ENCODE measurements at places on chromosomes 12 and 14.

DNA sequence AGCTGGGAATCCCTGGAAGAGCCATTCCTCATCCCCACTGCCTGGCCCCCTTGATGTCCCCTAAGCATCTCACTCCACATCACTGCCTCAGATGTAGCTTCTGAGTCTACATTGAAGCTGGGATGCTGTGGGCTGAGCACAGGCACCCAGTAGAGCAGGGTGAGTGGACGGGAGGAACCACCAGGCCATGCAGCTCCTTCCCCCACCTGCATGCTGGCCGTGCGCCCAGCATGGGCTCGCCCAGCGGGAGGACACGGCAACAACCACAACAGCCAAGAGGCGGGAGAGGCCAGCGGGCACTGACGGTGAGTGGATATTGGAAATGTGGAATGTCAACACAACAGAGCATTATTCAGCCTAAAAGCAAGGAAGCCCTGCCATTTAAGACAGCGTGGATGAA is 310.9 kb downstream of the ADGRD1 start:
- DNase-seq: no peak

- no peak for DNase-seq
Measured at GRCh38 chr14:22699801-22700564, 55.8 kb upstream of the OR6J1 start.

DNA sequence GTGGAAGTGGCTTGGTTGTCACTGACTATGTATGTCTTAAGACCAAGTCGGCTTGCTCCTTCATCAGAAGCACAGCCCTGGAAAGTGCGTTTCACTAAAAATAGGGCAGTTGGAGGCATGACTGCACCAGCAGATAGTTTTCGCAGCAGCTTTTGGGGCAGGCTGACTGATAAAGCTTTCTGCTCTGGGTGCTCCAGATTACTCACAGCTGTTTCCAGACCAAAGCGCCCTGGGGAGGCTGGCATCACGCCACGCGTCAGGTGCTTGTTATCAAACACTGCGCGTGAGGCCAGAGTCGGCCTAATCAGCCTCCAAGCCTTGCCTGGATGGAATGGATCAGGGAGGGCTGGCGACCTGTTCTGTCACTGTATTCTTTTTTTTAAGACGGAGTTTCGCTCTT is 13.3 kb upstream of the LRRC10 start:
- no peak for DNase-seq

DNA sequence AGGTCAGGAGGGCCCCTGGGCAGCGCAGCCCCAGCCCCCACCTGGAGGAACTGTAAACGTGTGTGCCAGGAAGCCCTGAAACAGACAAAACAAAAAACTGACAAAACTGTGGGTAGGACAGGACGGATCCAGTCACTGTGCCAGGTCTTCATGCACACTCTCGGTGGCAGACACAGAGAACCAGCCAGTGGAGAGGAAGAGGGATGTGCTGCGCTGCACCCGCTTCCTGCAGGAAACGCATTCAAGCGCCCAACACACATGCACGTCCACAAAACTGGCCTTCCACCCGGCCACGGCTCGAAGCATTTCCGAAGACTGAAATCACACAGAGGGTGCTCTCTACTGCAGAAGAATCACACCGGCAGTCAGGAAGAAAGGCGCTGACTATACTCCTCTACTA is 16.9 kb downstream of the BRF1 start:
- DNase-seq: no peak

- no peak for DNase-seq
Measured at GRCh38 chr14:95452893-95453712, 63.3 kb downstream of the SYNE3 start.

DNA sequence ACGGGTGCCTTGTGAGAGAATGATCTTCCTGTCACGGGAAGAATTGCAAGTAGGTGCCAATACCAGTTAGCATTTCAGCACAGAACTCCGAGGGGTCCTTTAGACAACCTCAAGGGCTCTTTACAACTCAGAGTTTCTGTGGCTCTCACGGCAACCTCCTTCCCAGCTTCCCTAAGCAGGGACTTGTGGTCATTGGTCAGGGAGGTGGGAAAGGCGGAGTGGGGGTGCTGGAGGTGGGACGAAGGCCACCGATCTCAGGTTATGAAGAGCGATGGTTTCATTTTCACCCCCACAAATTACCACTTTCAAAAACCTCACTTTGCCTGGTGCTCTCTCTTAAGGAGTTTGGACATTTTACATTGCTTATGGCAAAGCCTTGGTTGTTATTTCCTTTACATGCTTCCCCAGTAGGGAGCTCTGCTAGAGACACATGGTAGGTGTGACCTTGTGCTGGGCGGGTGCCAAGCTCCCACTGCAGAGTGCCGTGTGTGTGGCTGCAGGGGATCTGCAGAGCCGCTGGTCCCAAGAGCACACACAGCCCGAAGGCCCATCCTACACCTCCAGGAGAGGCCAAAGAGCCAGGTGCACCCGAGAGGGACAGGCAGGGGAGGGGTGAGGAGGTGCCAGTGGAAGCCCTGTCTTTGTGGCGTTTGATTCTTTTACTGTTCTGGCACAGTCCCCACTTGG is 21.4 kb downstream of the BCL2L14 start:
- DNase-seq: no peak

DNA sequence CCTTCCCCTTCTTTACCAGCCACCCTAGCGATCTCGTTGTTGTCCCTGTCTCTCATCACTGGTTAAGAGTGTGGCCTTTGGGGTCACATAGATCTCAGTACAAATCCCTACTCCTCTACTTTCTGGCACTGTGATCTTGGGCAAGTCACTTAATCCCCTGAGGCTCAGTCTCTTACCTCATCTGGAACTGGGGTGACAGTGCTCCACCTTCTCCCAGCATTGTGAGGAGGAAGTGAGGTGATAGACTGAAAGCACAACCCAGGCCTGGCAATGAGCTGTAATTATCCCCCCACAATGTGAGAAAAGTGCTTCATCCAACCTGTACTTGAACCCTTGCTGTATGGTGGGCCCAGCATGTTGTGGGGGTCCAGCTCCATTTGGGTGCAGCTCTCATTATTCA is 48.0 kb downstream of the IRAK3 start:
- DNase-seq: no peak

- no peak for DNase-seq
Measured at GRCh38 chr12:52916216-52916615, 11.3 kb upstream of the KRT8 start.

DNA sequence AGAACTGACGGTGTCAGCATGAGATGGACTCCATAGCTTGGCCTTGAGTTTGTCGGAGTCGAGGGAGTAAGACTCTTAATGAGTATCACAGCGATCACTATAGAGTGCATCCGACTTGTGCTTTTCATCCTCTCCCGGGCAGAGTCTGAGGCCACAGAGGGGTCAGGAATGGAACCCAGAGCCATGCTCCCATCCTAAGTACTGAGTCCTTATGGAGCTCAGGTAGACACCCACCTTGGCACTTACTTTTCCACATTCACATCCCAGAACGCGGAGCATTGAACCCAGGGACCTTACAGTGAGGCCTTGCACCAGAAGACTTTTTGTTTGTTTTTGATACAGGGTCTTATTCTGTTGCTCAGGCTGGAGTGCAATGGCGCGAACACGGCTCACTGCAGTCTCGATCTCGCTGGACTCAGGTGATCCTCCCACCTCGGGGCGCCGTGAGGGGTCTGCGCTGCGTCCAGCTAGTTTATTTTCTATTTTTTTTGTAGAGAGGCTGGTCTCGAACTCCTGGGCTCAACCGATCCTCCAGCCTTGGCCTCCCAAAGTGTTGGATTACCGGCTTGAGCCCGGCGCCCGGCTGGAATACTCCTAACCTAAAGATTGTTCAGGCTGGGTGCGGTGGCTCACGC is 719 bp upstream of the SRSF9 start:
- DNase-seq: no peak

DNA sequence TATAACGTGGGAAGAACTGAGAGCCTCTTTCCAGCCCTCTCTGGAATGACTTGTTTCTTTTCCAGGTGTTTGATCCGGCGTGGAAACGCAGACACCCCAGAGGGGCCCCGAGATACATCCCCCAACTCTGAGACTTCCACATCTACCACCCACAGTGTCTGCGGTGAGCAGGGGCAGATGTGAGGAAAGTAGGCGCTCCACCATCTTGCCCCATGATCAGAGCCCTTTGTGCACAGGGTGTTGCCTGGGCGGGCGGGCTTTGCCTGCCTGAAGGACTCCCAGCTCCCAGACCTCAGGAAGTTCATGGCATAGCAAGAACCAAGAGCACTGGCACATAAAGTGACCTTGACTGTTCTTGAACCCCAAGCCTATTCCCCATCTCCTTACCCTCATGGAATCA is 2.8 kb downstream of the CARMIL3 start:
- DNase-seq: no peak

GRCh38 chr12:104569346-104570173 is 112.8 kb downstream of the CHST11 start:
- DNase-seq: peak; percentile 37

- DNase-seq: no peak
Measured at GRCh38 chr14:72559669-72560255, 334.1 kb downstream of the DPF3 start.

DNA sequence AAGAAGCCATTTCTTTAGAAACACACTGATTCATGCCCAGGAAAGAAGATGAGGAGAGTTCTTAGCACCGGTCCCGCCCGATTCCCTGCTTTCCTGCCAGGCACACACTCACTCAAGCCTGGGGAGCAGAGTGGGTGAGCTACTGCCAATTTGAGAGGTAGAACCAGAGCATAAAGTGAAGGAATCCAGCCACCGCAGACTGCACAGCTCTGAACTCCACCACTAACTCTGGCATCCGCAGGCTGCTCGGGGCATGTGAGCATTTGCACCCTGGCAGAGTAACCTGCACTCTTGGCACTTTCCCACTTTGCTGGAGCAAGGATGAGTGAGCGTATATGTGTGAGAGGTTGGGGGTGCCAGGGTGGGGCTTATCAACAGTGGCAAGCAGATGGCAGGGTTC is 4.0 kb upstream of the SYNDIG1L start:
- DNase-seq: no peak

GRCh38 chr14:77157740-77158139 is 16.1 kb upstream of the ZDHHC22 start:
- no peak for DNase-seq

DNA sequence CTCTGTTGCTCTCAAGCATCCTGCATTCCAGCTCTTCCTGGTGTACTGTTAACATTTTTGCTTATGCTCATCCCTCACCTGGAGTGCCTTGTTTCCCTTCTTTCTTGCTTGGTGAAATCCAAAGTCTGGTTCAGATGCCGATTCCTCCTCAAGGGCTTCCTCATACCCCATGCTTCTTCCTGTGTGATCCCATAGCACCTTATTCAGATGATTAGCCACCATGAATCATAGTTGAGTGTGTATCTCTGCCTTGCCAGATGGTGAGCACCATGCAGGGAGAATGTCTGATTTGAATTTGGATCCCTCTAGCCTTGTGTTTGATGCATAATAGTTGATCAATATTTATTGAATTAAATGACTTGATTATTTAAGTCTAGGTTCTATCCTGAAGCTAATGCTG is 39.4 kb upstream of the ANO4 start:
- no peak for DNase-seq

DNA sequence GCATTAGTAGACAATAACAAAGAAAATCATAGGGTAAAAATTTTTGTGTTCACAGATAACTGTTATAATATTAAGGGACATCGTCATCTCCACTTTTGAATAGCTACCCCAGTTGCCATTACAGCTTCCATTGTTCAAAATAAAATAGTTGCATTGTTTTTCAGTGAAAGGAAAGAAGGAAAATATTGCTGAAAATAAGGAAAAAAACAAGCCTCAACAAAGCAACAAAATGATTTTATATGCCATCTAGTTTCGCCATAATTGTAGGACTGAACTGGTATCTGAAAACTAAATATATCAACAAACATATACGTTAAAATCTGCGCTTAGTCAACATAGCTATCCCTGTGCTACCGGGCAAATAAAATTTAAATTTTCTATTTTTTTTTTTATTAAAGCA is 3.3 kb downstream of the CDK17 start:
- DNase-seq: no peak

GRCh38 chr14:36479344-36479743 is 40.7 kb downstream of the NKX2-1 start:
- DNase-seq: no peak

DNA sequence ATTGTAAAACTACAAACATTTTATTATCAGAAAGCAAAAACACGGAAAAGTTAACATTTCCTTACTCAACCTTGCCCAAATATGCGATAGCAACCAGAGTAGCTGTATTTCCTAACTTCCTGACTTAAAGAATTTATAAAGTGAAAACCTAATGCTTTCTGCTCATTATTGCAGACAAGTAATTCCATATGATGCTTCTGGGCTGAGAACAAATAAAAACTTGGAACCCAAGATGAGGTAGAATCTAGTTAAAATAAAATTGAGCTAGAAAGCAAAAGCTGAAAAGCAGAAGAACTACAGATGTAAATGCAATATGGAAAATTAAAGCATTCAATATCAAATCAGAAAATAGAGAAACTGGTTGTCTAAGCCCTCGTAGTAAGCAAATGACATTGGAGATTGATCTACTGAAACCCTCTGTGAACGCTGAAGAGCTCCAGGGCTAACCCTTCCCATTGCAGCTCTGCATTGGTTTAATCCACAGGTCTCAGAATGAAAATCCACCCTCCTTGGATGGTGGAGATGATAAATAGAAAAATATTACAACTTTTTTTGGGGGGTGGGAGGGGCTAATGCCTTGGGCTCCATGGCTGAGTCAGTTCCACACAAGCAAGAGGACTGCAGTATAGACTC is 40.7 kb downstream of the CORO1C start:
- no peak for DNase-seq

- DNase-seq: no peak
Measured at GRCh38 chr14:77000340-77001270, 27.9 kb downstream of the IRF2BPL start.

DNA sequence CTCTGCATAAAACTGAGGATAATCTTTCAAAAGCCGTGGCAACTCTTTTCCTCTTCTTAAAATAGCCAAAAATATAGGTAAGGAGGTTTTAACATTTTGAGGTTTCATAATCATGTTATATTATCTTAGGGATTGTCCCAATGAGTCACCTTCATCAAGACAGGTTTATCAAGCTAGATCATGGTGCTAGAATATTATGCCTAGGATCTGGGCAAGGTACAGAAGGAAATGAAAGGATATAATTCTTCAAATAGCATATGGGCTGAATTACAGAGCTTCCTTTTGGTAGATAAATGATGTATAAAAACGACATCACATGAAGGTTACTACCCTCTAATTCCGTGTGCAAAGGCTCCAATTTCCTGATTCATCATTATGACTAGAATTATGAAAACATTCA is 28.6 kb upstream of the TBC1D15 start:
- no peak for DNase-seq

- no peak for DNase-seq
Measured at GRCh38 chr12:94077209-94077608, 71.2 kb upstream of the PLXNC1 start.

- no peak for DNase-seq
Measured at GRCh38 chr12:126389961-126390360, 1324.7 kb downstream of the AACS start.

- no peak for DNase-seq
Measured at GRCh38 chr12:40534828-40535227, 157.4 kb upstream of the CNTN1 start.

- no peak for DNase-seq
Measured at GRCh38 chr14:52551696-52552062, 626 bp downstream of the TXNDC16 start.

DNA sequence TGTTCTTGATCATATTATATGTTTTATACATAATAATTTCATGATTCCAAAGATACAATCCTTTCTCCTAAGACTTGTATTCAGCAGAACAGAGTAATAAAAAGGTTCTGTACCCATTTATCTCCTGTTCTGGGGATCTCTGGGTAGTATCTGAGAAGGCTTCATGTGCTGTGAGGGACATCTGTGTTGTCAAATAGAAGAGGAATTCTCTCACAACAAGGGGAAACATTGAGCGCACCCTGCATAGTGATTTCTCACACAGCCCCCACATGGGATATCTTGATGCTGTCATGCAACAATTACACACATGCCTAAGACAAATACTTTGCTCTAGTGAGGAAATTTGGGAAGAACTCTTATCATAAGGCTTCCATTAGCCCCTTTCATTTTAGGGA is 101.8 kb upstream of the ATF1 start:
- no peak for DNase-seq

All from activated CD4-positive, CD25-positive, alpha-beta regulatory T cell treated with anti-CD3 and anti-CD28 coated beads, Interleukin-2, amount 50 U/mL, for 72 hours (primary cell).